ENCODE measurements at places on chromosomes 13 and 19. TPM values are rescaled to one million over a fixed set of nuclear protein-coding genes. Genes with fewer than 3 reads are reported as not detected.

DNA sequence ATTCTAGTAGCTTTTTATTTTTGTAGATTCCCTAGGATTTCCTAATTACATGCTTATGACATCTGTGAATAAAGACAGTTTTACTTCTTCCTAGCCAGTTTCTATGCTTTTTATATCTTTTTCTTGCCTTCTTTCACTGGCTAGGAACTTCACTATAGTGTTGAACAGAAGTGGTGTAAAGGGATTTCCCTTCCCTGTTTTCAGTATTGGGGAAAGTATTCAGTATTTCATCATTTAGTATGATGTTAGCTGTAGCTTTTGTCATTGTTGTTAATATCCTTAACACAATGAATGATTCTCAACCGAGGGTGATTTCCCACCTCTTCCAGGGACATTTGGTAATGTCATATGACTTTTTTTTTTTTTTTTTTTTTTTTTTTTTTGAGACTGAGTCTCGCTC, 77.3 kb downstream of the SLC6A16 start:
- DNase-seq: no peak

- no peak for DNase-seq
Measured at GRCh38 chr13:52353193-52353592, 52.8 kb downstream of the THSD1 start.

GRCh38 chr13:39575641-39576238, 27.3 kb downstream of the LHFPL6 start:
- no peak for DNase-seq

- no peak for DNase-seq
Measured at GRCh38 chr13:74978591-74978990, 503.4 kb downstream of the TBC1D4 start.

GRCh38 chr13:51673165-51673564, 88.9 kb downstream of the WDFY2 start:
- no peak for DNase-seq

GRCh38 chr13:93309886-93310523, 83.4 kb downstream of the GPC6 start:
- no peak for DNase-seq

- DNase-seq: no peak
Measured at GRCh38 chr13:105513448-105513847, 1022.0 kb downstream of the EFNB2 start.

DNA sequence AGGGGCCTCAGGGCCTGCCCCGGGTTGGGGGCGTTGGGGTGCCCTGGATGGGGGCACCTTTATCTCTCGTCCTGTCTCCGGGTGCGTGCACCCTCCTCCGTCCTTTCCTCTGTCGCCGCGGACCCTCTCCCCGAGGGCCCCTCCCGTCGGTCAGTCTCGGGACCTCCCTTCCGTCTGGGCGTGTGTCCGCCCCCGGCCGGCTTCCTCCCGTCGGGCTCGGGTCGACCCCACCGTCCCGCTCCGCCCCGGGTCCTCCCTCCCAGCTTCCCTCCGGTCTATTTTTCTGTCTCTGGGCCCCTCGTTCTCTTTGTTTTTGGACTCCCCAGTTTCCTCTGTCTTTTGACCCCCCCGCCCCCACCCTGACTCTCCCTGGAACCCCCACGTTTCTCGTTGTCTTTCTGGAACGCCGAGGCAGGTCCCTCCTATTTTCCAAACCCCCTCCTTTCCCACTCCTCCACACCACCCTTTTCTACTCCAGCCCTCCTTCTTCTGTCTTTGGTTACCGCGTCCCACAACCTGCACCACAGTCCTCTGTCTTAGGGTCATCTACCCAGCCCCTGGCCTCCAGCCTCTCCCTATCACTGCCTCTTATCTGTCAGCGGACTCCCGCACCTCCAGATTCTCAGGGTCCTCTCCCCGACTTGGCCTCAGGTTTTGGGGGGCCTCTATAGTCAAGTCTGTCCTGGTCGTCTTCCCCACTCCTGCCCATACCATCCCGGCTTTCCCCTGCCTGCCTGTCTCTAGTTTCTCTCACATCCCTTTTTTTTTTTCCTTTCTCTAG, 757 bp downstream of the EGLN2 start:
- DNase-seq: no peak

DNA sequence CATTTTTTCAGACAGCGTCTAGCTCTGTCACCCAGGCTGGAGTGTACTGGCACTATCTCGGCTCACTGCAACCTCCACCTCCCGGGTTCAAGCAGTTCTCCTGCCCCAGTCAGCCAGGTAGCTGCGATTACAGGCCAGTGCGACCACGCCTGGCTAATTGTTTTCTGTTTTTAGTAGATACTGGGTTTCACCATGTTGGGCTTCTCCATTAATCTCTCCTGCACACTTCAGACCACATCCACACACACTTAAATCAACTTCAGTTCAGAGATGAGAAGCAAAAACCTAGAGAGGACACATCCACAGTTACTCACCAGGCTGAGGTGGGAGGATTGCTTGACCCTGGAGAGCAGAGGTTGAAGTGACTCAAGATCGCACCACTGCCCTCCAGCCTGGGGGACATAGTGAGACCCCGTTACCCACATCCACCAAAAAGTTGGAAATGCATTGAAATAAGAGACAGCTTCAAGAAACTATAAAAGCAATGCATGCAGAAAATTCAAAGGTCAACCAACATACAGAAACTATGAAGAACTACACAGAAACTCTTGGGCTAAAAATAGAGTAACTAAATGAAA, 42.3 kb downstream of the ZNF611 start:
- no peak for DNase-seq

DNA sequence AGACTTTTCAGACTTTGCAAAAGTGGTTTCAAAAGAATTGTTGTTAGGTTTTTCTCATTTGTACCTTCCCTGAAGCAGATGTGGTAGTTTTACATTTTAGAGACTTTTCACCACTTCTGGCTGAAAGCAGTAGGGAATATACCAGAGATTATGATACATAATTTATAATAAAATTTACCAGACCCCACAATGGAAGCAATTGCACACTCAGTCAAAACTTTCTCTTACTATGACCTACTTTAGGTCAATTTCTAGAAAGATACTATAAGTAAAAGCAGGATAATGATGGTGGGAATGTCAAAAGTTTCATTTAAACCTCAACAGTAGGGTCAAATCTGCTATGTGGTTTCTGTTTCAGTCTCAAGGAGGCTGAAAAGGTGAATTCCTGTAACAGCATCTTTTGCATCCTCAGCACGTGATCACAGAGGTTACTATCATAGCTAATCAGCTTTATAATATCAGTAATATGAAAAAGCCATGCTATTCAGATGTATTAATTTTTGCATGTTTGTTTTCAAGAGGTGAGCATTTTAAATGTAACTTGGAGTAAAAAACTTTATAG, 26.9 kb downstream of the PCCA start:
- DNase-seq: no peak

PRR19 gene
- 1.6 TPM for total RNA-seq

PCP2 gene
- 1.7 TPM for total RNA-seq
